ENCODE measurements at places on chromosomes 1 and 21.

DNA sequence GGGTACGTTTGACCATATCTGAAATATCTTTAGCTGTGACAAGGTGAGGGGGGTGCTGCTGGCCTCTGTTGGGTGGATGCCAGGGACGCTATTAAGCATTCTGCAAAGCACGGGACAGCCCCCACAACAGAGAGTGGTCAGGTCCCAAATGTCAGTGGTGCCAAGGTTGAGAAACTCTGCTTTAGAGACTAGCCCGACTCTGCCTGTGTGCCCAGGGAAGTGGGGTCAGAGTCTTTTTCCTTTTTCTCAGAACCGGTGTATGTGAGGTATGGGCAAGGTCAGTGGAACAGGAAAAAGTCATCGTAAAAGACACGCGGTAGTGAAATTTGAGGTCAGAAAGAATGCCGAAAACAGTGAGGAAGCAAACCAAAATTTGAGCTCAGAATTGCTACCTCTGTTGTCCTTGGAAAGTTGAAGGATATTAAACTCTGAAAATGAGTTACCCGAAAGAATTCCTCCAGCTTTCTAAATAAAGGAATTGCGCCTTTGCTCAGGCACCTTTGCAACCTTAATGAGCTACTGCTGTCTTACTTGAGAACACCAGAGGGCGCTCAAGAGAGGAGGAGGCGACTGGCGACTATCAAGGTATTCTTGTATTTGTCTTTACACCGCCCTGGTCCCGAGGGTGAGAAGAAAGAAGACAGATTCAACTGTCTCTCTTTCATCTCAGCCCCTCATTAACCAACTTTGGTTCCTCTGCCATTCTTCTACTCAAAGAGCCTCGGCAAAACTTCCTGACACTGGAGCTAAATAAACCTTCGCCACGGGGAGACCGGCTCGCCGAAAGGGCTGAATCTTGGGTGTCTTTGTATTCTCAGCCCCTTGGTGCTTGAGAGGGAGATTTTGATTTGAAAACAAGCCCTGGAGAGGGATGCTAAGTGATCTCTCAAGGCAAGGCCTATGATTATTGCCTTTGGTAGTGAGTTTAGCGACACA, 85.4 kb upstream of the OLIG2 start:
- DNase-seq = no peak

GRCh38 chr21:25329227-25329825, 278.0 kb downstream of the MRPL39 start:
- DNase-seq = no peak

- no peak for DNase-seq
Observed at GRCh38 chr1:76494807-76495206, 372.5 kb upstream of the ST6GALNAC5 start.

DNA sequence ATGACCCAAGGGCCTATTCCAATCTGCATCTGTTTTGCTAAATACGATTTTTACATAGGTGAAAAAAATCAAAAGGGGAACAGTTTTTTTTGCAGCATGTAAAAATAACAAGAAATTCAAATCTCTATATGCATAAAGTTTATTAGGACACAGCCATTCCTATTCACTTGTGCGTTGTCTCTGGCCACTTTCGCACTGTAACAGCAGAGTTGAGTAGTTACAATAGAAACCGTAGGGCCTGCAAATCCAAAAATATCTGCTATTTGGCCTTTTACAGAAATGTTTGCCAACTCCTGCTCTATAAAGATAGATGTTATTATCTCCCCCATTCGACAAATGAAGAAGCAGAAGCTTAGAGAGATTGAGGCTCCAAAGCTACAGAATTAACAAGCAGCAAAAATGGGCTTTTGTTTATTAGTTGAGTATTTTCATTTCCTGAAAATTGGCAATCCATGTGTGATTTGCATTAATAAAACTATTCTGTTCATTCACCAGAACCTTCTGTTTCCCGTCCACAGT, 5.5 kb downstream of the DYNLT5 start:
- DNase-seq = no peak

- DNase-seq = no peak
Observed at GRCh38 chr1:235632506-235633401, 16.8 kb downstream of the GNG4 start.

DNA sequence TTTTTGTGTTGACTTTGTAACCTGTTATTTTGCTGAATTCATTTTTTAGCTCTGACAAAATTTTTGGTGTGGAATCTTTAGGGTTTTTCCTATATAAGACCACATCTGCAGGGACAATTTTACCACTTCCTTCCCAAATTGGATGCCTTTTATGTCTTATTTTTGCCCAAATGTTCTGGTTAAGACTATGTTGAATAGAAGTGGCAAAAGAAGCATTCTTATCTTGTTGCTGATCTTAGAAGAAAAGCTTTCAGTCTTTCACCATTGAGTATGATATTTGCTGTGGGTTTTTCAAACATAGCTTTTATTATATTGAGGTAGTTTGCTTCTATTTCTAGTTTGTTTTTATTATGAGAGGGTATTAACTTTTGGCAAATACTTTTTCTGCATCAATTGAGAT, 3.7 kb downstream of the CHIA start:
- DNase-seq = no peak

DNA sequence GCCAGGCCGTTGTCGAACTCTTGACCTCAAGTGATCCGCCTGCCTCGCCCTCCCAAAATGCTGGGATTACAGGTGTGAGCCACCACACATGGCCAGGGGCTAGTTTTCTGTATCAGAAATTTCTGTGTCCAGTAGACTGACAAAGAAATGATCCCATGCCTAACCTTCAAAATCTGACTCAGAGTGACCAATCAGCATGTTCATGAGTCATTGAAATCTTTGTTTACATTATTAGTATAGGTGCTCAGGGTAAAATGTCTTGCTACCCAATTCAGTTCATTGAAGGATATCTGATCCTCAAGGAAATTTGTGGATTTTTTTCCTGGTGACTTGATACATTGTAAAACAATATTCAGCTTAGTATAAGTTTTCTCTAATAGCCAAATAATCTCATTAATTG, 11.0 kb upstream of the LDLRAD2 start:
- no peak for DNase-seq

- no peak for DNase-seq
Observed at GRCh38 chr1:109864930-109865612, 45.6 kb upstream of the CSF1 start.

DNA sequence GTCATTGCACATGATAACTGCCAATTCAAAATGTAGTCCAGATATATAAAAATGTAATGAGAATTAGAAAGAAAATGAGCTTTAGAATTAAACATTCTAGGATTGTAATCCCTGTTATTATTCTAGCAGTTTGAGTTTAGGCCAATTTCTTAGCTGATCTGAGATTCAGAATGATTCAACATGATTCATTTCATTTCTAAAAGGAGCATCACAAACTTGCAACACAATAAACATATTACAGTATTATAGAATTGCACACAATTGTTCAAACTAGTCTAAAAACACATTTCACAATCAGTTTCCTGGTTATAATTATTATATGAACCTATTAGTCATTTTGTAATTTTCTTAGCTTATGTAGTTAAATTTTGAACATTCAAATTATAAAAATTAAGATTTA, 43.3 kb upstream of the TSHB start:
- DNase-seq = no peak

- DNase-seq = no peak
Observed at GRCh38 chr1:24941564-24941963, 11.5 kb upstream of the RUNX3 start.

DNA sequence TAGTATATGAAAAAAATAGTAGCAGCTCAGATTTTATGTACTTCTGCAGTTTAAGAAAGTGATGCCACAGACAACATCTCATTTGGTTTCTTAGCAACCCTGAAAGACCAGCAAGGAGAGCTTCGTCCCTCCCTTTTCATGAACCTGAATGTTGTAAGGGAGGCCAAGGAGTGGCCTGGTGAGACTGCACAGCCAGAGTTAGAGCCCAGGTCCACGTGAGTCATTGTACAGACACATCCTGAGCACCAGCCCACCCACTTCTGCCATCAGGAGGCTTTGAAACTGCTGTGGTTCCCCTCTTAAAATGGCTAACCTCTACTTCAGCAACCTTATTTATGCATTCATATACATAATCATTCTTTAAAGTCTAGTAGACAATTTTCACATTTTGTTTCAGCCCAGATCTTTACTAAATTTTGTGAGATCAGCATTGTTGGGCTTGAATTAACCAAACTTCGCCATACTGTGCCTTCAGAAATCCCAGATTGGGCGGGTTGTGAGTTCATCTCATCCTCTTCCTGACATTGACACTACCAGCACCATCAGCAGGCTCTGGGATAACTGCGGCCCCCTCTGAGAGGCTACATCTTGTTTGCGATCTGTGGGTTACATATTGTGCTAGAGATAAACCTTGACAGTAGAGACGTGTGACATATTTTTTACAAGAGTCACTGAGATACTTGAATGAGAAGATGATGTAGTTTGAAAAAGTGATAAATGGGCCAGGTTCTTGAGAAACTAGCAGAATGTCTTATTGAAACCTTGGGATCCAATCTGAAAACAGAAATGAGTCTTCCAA, 106.7 kb downstream of the CAMTA1 start:
- DNase-seq = no peak

DNA sequence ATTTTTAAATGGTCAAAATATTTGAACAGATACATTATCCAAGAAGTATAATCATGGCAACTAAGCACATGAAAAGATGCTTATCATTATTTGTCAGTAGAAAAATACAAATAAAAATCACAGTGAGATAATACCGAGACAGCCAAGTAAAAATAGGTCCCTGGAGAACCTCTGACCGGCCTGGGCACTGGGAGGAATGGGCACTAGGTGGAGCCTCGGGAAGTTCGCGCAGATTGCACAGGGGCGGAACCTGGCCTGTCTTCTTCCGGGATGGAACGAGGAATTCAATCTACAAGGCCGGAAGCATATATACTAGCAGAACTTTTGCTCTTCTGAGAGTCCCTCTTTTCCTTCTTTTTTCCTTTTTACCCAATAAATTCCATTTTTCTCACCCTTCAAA, 148.5 kb upstream of the CHRM3 start:
- DNase-seq = no peak

DNA sequence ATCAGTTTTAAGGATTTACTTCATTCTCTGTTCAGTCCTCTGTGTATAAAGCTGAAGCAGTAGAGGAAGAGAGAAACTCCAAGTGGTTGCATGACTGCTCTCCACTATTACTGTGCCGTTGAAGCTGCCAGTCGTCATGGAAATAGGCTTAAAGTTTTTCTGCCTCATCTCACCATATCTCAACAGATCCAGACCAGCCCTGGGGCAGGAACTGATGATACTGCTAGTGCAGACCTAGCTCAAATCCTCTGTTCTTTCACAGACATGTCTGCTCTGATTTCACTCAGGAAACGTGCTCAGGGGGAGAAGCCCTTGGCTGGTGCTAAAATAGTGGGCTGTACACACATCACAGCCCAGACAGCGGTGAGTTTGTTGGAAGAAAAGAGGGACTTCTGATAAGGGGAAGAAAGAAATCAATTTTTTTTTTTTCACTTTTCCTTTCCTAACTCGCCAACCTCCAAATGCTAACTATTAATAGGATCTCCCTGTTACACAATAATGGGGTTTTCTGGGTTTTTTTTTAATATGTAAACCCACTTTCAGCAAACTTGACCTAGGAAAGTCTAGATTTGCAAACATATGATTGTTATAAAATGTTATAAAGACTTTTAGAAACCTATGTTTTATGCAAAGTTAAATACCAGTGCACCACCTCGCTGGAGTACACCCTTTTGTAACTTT, 22.2 kb upstream of the STRIP1 start:
- no peak for DNase-seq

- no peak for DNase-seq
Observed at GRCh38 chr1:147822292-147822691, 61.9 kb upstream of the GJA5 start.

DNA sequence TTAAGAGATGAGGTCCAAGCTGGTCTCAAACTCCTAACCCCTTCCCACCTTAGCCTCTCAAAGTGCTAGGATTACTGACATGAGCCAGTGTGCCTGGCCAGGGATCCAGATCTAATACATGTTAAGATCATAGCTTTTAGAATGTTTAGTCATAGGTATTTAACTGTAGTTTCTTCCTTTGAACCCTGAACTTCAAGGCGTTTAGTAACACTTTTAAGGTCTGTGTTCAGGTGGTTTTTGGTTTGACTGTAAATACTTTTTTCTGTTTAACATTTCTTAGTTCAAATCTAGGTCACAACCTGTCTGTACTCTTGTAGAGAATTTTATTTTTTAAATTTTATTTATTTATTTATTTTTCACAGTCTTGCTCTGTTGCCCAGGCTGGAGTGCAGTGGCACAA, 28.1 kb downstream of the RAP1A start:
- DNase-seq = no peak

DNA sequence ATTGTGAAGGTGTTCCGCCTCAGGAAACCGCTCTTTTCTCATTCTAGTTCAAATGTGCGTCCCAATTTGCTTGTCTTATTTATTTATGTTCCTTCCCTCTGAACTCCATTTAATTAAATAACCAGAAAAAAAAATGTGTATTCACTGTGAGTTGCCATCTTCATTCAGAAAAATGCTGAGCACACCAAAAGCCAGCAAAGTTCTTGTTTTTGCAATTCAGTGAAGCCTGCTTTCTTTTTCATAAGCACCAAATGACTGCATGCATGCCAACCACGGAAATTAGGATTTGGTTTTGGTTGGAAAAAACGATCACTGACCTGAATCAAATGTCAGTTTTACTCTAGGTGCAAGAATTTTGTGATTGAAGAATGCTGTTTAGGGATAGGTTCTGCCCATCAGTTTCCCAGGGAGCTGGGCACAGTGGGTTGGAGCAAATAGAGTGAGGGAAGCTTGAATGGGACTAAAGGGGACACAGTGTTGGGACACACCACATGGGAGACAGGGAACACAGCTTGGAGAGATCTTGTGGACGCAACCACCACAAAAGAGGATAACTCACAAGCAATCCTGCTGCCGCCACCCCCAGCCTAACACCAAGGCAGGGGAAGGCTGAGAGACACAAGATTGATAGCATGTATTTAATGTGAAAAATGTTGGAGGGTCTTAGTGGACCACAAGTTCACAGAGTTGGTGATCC, 183.4 kb upstream of the GALNT2 start:
- DNase-seq = peak; percentile 7
